ENCODE measurements at places on chromosomes 3 and 15.

DNA sequence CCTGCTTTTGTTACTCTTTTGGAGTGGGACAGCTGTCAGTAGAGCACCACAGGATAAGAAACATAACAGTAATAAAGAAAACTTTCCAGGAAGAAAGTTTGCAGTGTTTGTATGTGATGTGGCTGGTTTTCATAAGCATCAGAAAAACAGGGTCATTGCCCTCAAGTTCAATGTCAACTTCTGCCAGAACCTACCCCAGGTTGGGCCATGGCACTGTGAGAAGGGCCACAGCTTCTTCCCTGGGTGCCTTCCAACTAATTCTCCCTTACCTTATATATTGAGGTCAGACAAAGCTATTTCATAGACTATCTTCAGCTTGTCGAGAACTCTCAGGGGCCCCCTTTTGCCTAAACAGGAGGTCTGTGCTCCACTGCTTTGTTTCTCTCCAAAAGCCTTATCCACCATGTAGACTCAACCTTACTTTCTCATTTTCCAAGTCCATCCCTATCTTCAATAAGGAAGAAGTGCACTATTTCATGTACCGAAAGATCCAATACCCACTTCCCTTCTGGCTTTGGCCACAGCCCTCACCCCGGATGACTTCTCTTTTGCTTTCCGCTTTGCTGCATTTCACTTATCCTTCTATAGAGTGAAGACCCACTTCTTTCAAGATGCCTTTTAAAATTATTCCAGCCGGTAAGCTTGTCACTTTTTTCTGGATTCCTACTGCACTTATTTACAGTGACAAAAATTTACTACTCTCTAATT is 38.2 kb upstream of the PLCL2 start:
- DNase-seq, result no peak

DNA sequence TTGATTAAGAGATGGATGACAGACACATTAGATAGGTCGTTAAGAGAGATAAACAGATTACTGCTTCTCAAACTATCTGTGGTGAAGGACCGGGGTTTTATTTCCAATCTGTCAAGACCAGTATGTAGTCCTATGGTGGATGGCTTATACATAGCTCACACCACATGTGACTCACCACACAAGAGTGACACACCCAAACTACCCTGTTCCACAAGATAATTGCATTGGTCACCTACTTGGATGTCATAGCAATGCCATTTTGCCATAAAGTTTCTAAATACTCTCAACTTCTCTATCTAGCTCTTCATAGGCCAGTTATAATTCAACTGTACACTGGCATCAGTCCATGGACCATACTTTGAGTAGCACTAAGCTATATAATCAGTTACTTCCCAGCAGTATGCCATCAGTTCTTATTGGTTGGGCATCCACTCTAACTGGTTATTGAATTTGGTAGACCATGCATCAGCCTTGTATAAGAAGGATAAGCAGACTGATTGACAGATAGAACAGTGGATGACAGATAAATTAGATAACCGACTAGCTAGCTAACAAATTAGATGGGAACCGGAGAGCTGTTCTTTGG is 11.6 kb downstream of the WWTR1 start:
- no peak for DNase-seq

DNA sequence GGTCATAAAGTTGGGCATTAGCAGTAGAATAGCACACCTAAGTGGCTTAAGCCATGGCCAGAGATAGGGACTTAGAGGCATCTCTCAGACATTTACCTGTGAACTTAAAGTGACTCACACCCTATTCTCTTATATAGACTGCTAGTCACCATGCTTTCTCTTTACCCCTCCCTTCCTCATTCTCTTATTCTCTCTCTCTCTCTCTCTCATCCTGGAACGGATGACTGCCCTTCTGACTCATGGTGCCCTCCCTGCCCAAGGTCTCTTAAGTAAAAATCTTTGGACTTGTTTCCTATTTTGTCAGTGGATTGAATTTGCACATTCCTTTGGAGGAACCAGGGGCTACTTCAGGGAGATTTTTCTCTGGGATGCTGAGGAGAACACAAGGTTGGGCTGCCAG is 58.8 kb downstream of the NPAP1 start:
- DNase-seq, result no peak

DNA sequence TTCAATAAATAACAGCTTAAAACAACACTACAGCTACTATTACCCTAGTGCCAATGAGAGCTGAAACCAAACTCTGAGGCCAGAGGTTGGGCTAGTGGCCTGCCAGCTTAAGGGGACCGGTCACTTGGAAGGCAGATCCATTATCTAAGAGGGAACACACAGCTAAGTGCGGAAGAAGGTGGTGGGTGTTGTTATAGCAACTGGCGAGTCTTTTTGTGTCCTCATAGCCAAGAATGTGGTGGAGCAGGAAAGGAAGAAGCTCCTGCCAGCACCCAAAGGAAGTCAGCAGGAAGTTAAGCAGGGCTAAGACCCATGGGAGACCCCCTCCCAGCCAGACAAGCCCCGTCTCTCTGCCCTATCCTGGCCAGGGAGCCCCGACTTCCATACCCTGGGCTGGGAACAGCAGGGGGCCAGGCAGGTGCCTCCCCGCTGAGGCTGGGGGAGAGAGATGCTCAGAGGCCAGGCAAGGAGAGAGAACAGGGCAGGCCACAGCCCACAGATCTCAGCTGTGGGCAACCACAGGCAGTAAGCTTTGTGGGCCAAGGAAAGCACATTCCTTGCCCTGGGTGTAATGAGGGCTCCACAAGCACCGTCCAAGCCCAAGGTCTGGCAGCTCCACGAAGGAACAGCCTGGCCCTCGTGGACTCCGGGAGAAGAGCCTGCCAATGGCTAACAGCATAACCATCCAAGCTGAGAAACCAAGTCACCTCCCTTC is 34.0 kb upstream of the HRH1 start:
- DNase-seq, result peak; percentile 74

- no peak for DNase-seq
These were observed 54.6 kb upstream of the FLNB start for GRCh38 chr3:57953576-57953975.

DNA sequence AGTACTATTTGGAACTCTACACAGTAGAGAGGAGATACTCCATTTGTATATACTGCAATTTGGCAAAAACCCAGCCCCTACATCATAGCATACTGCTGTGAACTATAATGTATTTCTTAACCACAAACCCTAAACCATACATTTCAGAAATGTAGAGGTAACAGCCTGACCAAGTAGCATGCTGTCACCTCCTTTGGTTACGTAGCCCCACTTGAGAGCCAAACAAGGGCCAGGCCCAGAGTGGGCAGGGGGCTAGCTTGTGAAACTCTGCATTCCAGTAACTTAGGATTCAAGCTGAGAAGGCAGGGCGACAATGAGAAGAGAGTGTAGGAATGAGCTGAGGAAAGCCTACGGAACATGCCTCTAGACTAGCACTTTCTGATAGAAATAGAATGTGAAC is 135.8 kb downstream of the GREM1 start:
- DNase-seq, result no peak

DNA sequence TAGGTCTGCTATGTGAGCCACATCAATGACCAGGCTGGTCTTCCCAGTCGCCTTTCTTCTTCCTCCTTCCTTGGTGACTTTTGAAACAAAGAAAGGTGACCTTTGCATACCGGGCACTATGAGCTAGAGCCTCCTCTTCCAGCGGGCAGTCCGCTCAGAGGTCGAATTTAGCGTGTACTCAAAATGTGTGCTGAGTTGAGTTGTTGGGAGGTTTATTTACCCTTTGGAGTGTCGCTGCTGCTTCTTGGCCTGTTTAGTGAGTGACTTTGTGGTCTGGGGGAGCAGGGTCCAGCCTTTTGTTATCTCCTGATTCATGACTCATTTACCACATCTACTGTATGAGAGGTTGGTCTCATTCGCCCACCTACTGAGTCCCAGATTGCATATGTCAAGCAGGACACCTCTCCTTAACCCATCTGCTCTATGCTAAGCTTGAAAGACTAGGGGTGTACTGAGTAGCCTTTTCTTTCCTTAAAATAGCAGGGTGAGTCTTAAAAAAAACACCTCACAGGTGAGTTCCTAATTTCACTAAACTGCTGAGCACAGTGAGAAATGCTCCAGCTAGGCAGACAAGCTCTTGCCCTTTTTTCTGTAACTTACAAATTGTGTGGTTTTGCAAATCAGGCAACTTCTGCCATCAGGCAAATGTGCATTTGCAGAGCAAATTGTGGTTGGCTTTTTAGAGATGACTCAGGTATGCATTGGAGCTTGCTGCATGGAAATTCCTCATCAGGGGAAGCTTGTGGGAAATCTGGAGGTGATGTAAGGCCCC is 3.2 kb upstream of the SIAH2 start:
- DNase-seq, result no peak

GRCh38 chr15:67550522-67550921 is 8.0 kb downstream of the MAP2K5 start:
- no peak for DNase-seq

GRCh38 chr3:167066977-167067786 is 312.9 kb downstream of the ZBBX start:
- no peak for DNase-seq

DNA sequence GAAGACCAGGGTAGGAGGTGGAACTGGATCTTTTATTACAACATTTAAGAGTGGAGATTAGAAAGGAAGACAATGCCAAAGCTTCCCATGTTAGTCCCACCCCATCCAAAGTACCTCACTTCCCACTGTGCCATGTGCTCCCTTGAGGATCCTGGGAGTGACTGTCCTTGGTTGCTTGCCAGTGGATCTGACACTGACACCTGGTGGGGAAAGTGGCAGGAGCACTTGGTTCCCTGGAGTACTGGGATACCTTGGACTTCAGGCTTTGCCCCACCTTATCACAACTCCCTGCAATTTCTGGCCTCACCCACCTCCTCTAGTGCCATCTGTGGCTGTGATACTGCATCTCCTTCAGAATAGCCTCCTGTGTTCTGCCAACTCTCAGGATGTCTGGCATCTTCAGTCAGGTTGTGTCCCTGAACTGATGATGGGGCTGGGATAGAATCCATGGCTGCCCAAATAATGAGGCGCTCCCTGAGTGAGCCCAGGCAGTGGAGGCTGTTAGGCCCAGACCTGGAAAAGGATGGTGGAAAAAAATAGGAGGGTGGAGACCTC is 1.3 kb downstream of the ELL3 start:
- peak; percentile 51 for DNase-seq

- DNase-seq, result no peak
These were observed 365.9 kb upstream of the PROK2 start for GRCh38 chr3:72150634-72151412.

- DNase-seq, result no peak
These were observed 199.3 kb downstream of the GAP43 start for GRCh38 chr3:115822579-115822978.

GRCh38 chr3:47398228-47398627 is 17.4 kb downstream of the PTPN23 start:
- DNase-seq, result no peak

- DNase-seq, result no peak
These were observed 18.2 kb upstream of the ITGA11 start for GRCh38 chr15:68450192-68450591.

DNA sequence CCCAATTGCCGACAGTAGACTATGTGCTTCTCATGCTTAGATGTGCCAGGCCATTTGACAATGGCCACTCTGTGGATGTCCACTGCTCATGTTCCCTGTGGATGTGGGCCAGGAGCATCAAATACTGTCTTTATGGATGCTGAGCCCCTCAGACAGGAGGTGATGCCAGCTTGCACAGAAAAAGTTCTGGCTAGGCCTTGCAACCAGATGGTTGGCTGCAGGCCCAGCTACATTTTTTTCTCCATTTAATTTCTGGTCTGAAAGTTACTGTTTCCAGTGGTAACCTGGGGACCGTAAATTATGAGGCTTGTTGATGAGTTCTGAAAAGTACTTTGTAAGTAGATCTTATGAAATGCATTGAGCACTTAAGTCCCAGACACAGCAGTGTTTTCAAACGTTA is 228.5 kb downstream of the CHL1 start:
- DNase-seq, result no peak

DNA sequence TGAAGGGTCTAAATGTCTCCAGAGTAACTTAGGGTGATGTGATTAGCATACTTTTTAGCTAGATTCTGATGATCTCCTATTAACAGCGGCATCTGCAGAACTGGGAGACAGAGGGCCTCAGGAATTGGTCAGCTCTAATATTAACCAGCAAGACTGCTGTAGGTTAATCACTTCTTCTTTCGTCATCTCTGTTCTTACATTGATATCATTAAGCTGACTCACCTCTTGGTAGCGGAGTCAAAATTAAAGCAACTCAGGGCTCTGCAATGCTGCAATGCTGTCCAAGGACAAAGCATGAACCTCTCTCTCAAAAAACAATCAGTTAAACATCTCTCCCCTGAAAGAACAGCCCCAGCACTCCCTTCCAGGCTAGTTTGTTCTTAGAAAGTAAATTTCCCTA is 57.5 kb upstream of the TRA2B start:
- DNase-seq, result no peak
